Progenitor cell of endocrine pancreas (in vitro differentiated cells): ENCODE measurements at places on chromosomes 4 and X. TPM values are rescaled to one million over a fixed set of nuclear protein-coding genes. Genes with fewer than 3 reads are reported as not detected.

Gene ITM2A
- 1.5 and 3.8 TPM in 2 replicates for total RNA-seq

Gene PPEF1
- 0.58 and 1.1 TPM in 2 replicates for total RNA-seq

Gene CLIC2
- 0.93 and 2.0 TPM in 2 replicates for total RNA-seq

Gene LDB2
- 0.82 TPM in 1 of 2 replicates, not detected in the other for total RNA-seq

Gene GRPR
- total RNA-seq: 1.7 and 1.8 TPM in 2 replicates

Gene TACR3
- total RNA-seq: 0.29 and 0.46 TPM in 2 replicates

Gene FGA
- 13.5 and 18.2 TPM in 2 replicates for total RNA-seq

Gene FRMPD4
- total RNA-seq: 0.09 and 0.10 TPM in 2 replicates

Gene SSX4
- not detected in 2 replicates for total RNA-seq

- H3K27me3 ChIP-seq: no peaks in the 10 kb centered on the region
- no peak overlapping the region for H3K4me3 ChIP-seq
- no peak for DNase-seq
- H3K36me3 ChIP-seq: no peaks in the 10 kb centered on the region
Measured at GRCh38 chr4:187416216-187416615, 579.4 kb upstream of the ZFP42 start.

DNA sequence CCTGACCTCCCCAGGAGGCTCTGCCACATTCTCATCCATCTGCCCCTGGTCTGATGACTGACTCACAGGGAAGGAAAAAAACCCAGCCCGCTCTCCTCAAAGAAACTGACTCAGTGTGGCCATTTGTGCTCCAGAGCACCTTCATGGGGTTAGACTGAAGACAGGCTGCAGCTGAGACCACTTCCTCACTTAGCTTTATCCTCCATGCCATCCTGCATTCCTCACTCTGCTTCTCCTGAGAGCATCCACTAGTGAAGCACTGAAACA is 35.9 kb upstream of the HPSE start:
- no peak overlapping the region for H3K4me3 ChIP-seq
- no peak for DNase-seq
- peak overlapping the region; percentile 94 for H3K27ac ChIP-seq
- H3K36me3 ChIP-seq: no peaks in the 10 kb centered on the region
- peaks cover 20% of the 10 kb centered on the region for H3K4me1 ChIP-seq
- H3K27me3 ChIP-seq: peaks cover 2% of the 10 kb centered on the region

DNA sequence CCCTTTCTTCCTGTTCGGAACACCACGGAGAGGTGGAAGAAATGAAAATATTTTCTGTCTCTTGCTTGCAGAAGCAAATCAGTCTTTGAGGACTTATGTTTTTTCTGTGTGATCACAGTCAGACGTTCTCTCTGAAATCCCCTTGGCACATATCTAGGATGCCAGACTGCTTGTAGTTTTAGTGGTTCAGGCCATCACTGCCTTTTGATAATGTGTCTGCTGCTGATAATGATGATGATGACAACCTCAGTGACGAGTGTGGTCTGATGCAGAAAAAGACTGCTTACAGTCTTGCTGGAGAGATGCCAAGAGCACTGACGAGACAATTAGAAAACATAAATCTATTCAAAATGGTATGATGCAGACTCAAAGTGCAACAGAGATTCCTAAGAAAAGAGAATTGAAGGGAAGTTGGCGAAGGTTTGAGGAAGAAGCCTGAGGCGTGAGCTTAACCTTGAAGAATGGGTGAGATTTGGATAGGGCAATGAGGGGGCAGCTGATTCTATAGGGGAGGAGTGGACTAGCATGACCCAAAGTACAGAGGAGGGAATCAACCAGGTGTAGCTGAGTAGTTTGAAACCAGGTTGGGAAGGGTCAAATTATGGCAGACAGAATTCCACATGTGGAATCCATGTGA is 7.9 kb downstream of the RAB33A start:
- H3K4me1 ChIP-seq: peaks cover 2% of the 10 kb centered on the region
- no peak overlapping the region for H3K4me3 ChIP-seq
- DNase-seq: no peak
- H3K36me3 ChIP-seq: peaks cover 4% of the 10 kb centered on the region
- H3K27ac ChIP-seq: no peak overlapping the region
- H3K27me3 ChIP-seq: no peaks in the 10 kb centered on the region

DNA sequence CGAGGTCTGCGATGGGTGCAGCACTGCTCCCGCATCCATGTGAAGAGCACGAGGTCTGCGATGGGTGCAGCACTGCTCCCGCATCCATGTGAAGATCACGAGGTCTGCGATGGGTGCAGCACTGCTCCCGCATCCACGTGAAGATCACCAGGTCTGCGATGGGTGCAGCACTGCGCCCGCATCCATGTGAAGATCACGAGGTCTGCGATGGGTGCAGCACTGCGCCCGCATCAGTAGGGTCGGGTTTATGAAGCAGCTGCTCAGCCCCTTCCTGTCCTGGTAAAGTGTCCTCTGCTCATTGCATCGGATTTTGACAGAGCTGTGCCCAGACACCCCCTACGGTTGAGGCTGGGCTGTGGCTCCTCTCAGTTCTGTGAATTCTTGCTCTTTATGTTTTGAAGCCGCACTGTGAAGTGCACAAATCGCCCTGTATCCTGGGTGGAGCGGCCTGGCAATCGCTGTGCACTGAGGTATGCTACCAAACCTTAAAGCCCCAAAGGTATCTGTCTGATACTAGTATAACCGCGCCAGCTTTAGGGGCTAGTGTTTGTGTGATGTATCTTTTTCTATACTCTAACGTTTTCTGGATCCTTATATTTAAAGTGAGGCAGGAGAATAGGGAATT is 98.7 kb downstream of the CPZ start:
- H3K27me3 ChIP-seq: peaks cover 73% of the 10 kb centered on the region
- no peak for DNase-seq
- no peaks in the 10 kb centered on the region for H3K36me3 ChIP-seq
- no peak overlapping the region for H3K4me3 ChIP-seq
- H3K27ac ChIP-seq: peak overlapping the region; percentile 76

GRCh38 chrX:54819201-54819600 is 11.7 kb downstream of the MAGED2 start:
- peaks cover 2% of the 10 kb centered on the region for H3K4me1 ChIP-seq
- peaks cover 12% of the 10 kb centered on the region for H3K36me3 ChIP-seq

DNA sequence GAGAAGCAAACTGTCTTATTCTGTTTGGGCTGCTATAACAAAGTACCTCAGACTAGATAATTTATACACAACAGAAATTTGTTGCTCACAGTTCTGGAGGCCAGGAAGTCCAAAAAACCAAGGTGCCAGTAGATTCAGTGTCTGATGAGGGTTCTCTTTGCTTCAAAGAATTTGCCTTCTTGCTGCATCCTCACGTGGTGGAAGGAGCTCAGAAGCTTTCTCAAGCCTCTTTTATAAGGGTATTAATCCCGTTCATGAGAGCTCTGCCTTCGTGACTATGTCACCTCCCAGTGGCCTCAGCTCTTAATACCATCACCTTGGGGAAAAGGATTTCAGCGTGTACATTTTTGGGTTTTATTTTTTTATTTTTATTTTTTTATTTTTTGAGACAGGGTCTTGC is 20.1 kb downstream of the CA5B start:
- H3K4me3 ChIP-seq: no peak overlapping the region
- H3K27ac ChIP-seq: no peak overlapping the region
- peaks cover 3% of the 10 kb centered on the region for H3K36me3 ChIP-seq
- DNase-seq: no peak
- H3K27me3 ChIP-seq: peaks cover 19% of the 10 kb centered on the region
- peaks cover 4% of the 10 kb centered on the region for H3K4me1 ChIP-seq

DNA sequence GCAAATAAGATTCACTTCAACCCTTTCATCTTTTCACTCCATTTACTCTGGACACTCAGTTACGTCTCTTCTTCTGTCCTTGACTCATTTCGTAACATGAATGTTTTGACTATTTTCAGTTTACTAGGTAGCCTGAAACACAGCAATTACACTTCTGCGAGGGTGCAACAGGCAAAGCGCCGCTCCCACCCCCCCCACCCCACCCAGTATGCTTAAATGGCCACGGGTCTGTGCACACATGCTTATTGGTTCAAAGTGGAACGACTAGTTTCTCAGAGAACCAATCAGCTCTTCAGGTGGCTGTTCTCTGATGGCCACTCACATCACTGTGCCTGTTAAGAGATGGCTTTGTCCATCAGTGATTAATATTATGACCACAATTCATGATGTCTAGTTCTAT is 3.5 kb downstream of the BEND4 start:
- no peak for DNase-seq
- no peak overlapping the region for H3K27ac ChIP-seq
- H3K4me3 ChIP-seq: no peak overlapping the region
- no peaks in the 10 kb centered on the region for H3K36me3 ChIP-seq
- peaks cover 2% of the 10 kb centered on the region for H3K4me1 ChIP-seq

DNA sequence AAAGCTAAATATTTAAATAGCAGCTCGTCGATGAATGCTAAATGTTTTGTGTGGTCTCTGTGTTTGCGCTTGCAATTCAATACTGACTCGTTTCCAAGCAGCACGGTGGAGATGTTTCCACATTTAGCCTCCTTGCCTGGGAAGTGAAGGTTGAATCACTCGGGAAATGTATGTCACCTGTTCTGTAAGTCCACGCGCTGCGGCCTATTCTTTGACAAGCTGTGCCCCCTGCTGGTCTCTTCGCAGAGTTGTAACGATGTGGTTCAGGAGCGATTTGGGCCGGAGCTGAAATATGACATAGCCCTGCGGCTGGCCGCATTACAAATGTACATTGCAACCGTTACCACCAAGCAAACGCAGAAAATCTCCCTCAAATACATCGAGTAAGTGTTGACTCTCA is 89.6 kb upstream of the PRPS2 start:
- H3K4me3 ChIP-seq: no peak overlapping the region
- H3K4me1 ChIP-seq: peaks cover 1% of the 10 kb centered on the region
- DNase-seq: peak; percentile 32
- peaks cover 6% of the 10 kb centered on the region for H3K27me3 ChIP-seq
- H3K27ac ChIP-seq: no peak overlapping the region

- peaks cover 35% of the 10 kb centered on the region for H3K36me3 ChIP-seq
- H3K27ac ChIP-seq: no peak overlapping the region
- H3K27me3 ChIP-seq: no peaks in the 10 kb centered on the region
- H3K4me3 ChIP-seq: no peak overlapping the region
- peaks cover 1% of the 10 kb centered on the region for H3K4me1 ChIP-seq
Measured at GRCh38 chr4:82818664-82819662, 20.4 kb upstream of the SCD5 start.

DNA sequence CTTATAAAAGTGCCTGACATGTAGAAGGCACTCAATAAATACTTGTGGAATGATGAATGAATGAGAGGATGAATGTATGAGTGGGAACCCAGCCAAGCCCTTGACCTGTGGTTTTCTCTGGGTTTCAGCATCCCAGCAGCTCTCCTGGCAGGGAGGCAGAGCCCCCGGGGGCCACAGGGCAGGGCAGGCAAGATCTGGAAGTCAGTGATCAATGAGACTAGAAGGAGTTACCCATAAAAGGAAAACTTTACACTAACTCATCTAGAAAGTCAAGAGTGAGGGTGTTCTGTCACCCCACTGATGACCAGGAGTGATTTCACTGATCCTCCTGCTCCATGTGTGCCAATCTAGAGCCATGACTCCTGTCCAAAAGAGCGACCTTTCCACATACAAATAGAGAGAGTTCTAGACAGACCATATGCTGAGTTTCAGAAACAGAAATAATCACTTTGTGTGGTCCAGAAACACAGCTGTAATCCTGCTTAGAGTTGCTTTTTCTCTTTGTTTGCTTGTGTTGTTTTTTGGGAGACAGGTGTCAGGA is 37.4 kb downstream of the MGARP start:
- no peaks in the 10 kb centered on the region for H3K36me3 ChIP-seq
- no peak for DNase-seq
- no peak overlapping the region for H3K4me3 ChIP-seq
- H3K27me3 ChIP-seq: no peaks in the 10 kb centered on the region

DNA sequence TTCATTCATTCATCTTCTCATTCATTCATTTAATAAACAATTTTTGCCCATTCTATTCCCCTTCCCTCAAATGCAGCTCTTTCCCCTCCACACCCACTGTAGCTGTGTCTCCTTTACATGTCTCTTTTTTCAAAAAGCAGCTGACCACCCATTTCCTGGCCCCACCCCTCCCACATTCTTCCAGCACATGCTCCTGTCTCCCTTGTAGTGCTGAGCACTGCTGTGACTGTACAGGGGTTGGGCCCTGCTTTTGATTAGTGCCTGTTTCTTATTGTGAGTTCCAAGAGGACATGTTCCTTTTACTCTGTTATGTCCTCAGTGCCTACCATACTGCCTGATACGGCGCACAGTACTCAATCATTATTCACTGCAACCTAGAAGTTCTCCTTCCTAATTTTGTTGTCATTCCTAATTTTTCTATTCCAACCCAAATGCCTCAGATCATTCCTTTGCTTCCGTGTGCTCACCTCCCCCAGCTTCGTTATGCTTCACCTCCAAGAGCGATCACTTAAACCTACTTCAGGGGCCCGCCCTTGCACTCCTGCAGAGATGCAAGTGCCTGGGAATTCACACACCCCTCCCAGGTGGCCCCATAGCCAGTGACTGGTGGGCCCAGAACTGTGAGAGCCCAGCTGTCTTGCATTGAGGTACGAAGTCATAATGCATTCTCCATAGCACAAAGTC is 152.2 kb downstream of the STK32B start:
- H3K27ac ChIP-seq: no peak overlapping the region
- H3K27me3 ChIP-seq: peaks cover 2% of the 10 kb centered on the region
- DNase-seq: no peak
- no peaks in the 10 kb centered on the region for H3K4me1 ChIP-seq

DNA sequence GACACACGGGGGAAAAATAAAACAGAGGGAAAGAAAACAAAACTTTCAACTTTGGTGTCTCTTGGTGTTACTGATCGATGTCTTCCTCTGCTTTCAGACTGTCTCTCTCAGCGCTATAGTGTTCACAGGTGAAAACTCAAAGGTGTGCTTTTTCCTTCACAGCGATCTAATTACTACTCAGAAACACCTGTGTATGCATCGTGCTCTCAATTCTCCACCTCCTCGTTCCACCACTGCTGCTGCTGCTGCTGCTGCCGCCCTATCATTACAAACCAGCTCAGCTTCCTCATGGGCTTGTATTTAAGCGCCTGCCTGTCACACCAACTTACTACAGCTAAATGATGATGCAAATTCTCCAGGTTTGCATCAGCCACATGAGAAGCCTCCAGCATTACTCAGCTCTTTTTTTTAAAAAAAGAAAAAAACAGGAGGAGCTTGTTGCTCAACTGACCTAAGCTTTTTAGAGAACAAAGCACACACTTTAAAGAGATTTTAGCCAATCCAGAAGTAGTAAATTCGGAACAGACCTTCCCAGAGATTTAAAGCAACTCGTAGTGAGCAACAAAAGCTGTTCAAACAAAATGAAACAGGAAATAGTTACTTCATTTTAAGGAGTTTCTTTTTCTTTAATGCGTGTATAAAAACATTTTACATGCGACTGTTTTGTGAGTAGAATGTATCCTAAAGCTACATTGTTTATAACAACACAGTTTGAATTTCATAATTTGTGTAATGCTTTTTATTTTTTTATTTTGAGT is at the start of gene SLC7A11:
Gene SLC7A11, minus strand, starts transcription at position 274 of the 758 bp plus-strand sequence. CDS start 280 bp downstream, outside the sequence.
- peak within 1 kb of the TSS; percentile 99 for H3K27ac ChIP-seq
- H3K4me3 ChIP-seq: peak within 1 kb of the TSS; percentile 78
- no peaks in the 10 kb centered on the region for H3K36me3 ChIP-seq
- H3K27me3 ChIP-seq: no peaks in the 10 kb centered on the region
- peaks cover 29% of the 10 kb centered on the region for H3K4me1 ChIP-seq

- DNase-seq: no peak
- no peaks in the 10 kb centered on the region for H3K27me3 ChIP-seq
- H3K4me1 ChIP-seq: peaks cover 1% of the 10 kb centered on the region
- no peak overlapping the region for H3K27ac ChIP-seq
- no peak overlapping the region for H3K4me3 ChIP-seq
Measured at GRCh38 chr4:99710020-99710419, 52.4 kb upstream of the C4orf54 start.
